Substantia nigra (tissue), 51 donors: ENCODE measurements at places on chromosomes 12 and 14.

DNA sequence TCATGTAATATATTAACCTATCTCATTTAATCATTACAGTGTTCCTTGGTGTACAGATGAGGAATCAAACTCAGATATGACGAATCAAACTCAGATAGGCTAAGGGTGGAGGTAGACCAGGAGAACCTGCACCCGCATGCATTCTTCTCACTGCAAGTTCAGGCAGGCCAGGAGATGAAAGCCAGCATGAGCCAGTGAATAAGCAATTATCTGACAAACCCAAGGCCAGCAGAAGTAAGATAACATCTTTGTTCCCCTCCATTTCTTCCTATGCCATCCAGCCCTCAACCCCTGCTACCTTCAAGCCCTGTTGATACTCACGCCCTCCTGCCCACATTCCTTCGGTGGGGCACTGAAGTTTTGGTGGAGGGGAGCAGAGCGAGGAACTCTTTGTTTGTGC is 152.2 kb downstream of the ETV6 start:
- DNase-seq: no peak

DNA sequence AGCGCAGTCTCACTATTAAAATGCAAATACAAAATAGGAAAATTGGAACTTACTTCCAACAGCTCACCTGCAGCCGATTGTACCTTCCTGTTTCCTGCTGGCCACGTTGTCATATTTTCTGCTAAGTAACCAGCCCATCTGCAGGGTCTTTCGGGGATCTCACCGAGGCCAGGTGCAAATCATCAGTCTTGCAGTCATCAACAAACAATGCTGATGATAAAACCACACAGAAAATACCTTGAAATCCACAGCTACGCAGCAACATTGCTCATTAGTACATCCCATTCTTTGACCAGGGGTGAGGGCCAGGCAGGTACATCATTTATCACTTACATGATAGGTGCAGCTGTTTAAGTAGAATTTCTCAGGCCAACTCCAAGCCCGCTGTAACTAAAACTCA is 406.9 kb downstream of the TMEM121 start:
- no peak for DNase-seq

DNA sequence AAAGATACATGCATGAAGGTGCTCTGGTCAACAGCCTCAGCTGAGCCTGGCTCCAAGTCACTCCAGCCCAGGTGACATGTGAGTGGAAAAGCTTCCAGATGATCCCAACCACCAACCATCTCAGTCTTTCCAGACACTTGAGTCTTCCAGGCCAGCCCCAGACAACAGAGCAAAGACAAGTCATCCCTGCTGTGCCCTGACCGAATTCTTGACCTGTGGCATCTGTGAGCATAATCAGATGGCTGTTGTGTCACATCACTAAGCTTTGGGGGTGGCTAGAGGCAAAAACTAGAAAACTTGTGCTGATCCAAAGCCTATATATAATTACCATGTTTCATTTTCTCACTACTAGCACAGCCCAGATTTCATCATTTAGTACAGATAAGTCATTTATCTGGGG is 50.8 kb upstream of the ISM2 start:
- DNase-seq: no peak

GRCh38 chr12:124111006-124111405 is 138.0 kb downstream of the ZNF664 start:
- no peak for DNase-seq

DNA sequence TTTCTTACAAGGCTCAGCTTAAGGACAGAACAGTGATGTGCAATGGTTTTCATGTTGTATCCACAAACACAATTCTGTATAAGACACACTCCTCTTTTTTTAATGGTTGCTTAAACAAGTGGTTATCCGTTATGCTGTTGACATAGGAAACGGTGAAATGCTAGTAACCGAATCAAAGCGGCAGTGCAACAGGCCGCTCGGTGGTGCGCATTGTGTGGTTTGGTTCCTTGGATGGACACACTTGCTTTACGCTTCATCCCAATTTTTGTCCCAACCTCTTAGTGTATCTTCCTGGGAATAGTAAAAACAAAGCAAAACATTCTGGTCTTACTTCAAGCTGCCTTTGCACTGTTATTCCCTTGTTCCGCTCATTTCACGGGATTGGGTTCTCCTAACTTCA is 650 bp upstream of the PTGER2 start:
- DNase-seq: no peak

GRCh38 chr12:123659996-123660727 is 10.8 kb upstream of the TCTN2 start:
- no peak for DNase-seq

DNA sequence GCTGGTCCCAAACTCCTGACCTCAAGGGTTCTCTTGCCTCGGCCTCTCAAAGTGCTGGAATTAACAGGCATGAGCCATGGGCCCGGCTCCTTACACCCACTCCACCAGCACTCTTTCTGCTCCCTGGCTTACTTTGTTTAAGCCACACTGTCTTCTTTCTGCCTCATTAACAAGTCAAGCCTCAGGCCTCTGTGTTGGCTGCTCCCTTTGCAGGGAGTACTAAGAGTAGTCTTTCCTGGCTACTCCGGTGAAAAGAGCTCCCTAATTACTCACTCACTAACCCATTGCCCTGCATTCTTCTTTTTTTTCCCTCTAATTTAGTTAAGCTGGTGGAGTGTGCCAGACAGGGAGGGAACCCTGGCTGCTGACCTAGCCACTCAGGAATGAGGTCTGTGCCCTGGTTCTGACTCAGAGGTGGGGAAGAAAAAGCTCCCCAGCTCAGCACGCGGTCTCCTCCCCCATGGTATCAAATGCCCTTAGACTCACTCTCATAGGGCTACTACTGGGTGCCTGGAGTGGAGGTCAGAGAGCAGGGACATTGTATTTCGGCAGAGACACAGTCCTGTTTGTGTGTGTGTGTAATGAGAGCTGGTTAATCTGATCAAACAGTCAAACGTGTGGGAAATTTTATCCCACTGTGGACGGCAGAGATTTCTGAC is 19.8 kb downstream of the GALNT6 start:
- no peak for DNase-seq

DNA sequence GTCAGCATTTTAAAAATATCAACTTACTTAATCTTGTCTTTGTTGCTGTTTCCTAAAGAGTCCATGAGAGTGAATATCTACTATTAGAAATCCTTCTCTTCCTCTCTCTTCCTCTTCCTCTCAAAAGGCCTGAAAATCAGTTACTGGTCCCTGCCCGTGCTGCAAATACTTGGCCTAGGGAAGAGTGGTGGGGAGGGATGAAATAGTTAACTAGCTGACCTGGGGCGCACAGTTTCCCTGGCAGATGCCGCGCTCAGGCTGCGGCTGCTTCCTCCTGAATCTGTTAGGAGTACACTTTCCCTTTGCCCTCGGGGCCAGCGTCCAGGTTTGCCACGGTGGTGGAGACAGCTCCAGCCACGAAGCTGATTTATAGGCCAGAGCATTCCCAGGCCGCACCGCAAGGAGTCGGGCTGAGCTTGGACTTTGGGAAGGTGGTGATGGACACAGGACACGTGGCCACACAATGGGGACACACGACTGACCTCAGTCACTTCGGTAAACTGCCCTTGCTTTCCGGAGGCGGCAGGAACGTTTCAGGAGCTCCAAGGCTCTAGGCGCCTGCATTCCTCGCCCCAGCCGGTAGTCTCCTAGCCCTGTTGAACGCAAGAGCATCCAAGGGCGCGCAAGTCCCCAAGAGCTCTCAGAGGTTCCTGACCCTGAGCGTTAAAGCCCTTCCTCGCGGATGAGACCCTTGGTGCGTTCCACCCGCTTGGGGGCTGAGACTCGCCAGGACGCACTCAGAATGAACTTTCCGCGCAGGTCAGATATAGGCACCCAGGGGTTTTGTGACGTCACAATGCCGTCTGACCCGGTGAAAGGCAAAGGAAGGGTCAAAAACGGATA is 7.1 kb upstream of the ASCL1 start:
- DNase-seq: no peak

DNA sequence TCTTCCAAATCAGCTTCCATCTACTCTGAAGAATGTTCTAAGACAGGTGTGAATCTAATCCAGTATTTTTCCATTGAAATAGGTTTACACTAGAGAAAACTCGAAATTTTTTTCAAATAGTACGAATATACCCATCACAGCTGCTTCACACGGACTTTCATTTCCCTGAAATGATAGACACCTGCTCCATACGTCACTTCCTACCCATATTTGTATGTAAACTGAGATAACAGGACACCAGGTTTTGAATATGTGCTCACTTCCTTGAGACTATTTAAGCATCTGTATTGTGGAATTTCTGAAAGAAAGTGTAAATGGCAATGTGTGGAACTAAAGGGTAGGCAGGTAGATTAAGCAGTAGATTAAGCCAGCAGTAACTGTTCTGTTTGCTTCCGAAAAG is 13.4 kb upstream of the ITPR2 start:
- no peak for DNase-seq

GRCh38 chr14:68590201-68590522 is 202.7 kb downstream of the ZFP36L1 start:
- DNase-seq: no peak

GRCh38 chr12:111448266-111448830 is 42.6 kb downstream of the SH2B3 start:
- DNase-seq: no peak

DNA sequence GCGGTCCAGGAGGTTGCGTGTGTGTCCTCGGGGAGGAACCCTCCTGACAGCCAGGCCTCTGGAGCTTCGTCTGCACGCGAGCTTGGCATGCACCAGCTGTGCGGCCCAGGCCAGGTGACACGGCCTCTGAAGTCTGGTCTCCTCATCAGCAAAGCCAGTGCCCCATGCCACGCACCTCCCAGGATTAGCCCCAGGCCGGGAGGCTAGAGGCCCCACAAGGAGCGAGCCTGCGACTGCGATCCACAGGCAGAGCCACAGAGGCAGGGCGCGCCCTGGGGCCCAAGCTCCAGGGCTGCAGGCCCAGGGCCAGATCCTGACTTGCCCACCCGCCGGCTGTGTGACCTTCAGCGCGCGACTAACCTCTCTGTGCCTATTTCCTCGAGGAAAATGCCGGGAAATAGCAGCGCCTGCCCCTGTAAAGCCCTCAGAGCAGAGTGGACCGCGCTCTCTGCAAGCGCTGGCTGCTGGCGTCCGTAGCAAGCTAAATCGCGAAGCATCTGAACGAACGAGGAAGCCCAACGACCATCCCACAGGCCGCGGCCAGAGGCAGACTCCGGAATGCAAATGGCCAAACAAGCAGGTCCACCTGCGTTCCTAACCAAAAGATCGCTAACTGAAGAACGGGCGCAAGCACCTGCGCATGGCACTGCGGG is 492 bp upstream of the BTBD6 start:
- DNase-seq: no peak

GRCh38 chr14:59275668-59276067 is 87.2 kb downstream of the DAAM1 start:
- no peak for DNase-seq

DNA sequence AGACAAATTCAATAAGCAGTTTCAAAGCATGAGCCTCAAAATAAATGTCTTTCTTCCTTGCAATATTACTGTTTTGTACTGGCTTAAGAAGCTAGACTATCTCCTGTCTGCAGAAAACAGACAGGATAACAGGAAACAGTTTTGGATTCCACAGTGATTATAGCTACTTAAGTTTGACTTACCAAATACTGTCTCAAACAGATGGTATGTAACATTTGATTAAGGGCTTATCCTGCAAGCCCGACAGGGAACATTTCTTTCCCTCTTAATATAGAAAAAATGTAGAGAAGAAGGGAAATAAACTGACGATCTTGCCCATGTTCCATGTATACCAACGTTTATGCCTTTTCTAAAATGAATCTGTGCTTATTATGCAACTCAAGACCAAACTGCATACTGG is 179.9 kb upstream of the EEA1 start:
- DNase-seq: no peak

DNA sequence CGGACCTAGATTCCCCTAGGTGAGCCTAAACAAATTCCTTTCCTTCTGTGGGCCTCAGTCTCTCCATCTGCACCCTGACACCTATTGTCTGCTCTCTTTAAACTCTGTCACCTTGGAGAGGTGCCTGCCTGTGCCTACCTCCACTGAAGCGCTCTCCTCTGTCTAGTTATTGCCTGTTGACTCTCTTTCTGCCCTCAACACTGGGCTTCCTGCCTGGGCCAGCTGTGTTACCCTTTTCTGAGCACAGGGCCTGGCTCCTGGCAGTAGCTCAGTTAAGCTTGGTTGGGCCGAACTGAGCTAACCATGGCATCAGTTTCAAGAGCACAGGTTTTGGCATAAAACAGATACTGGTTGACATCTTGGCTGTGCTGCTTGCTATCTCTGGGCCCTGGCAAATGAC is 43.5 kb downstream of the PRMT8 start:
- no peak for DNase-seq

DNA sequence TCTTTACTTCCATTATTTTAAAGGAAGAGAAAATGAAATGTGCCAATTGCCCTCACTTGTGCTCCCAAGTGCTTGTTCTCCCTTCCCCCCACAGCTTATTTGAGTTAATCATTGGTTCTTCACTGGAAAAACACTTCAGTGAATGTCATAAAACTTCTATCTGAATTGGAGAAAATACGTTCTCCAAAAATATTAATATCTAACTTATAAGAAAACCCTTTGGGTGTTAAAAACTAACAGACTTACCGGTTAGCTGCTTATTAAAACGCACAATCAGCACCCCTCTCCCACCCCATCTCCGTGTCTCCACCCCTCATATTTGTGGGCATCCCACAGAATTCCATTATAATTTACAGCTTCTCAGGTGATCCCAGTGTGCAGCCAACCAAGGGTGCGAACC is 31.7 kb downstream of the PLEKHA5 start:
- DNase-seq: no peak

DNA sequence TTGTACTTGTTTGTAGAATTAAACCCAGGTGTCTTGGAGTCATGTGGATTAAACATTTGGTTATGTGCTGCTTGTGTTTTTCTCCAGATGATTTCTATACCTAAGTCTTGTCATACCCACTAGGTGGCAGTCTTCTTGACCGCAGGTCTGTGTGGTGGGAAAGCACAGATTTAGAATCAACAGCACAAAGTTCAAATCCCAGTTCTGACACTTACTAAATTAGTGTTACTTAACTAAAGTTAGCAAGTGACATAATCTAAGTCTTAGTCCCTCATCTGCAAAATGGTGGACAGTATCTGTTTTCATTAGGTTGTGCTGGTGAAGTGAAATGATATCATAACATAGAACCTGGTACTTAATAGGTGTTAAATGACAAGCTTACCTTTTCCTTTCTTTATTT is 151.0 kb upstream of the ARHGAP5 start:
- no peak for DNase-seq

GRCh38 chr14:95085321-95085720 is 72.0 kb downstream of the DICER1 start:
- DNase-seq: no peak

GRCh38 chr14:89624500-89625156 is 207.6 kb upstream of the FOXN3 start:
- no peak for DNase-seq

DNA sequence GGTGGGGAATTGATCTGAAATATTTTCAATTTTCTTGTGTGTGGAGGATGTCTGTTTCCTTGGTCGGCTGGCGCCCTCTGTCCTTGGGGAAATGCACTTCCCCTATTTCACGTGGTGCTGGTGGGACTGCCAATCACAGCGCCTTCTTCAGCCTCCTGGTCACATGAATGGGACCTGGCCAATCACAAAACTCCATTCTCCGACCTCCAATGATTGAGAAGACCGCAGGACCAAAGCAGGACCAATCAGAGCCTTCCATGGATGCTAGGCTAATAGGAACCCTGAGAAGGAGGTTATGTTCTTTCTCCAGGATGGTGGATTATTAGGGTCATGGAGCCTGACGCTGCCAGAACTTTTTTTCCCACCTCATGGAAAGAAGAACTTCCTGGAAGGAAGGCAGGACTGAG is 188.7 kb downstream of the TTC8 start:
- DNase-seq: no peak

- no peak for DNase-seq
These were observed 481.4 kb downstream of the MDGA2 start for GRCh38 chr14:47194055-47194454.

GRCh38 chr14:55142466-55142865 is 13.4 kb downstream of the LGALS3 start:
- no peak for DNase-seq
